ENCODE measurements at places on chromosomes 7 and 10.

DNA sequence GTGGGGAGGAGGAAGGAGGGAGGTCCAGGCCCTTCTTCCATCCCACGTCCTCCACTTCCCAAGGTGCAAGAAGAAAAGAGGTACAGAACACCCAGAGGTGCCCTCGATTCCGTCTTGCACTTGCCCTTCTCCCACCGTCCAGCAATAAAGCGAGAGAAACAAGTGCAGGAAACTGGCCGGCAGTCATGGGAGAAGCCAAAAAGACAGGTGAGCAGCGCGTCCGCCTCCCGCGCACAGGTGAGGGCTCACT lies 1.3 kb downstream of the C10orf95 start:
- DNase-seq = no peak

GRCh38 chr7:75033064-75033463 lies 40.5 kb downstream of the RCC1L start:
- DNase-seq = peak; percentile 82

DNA sequence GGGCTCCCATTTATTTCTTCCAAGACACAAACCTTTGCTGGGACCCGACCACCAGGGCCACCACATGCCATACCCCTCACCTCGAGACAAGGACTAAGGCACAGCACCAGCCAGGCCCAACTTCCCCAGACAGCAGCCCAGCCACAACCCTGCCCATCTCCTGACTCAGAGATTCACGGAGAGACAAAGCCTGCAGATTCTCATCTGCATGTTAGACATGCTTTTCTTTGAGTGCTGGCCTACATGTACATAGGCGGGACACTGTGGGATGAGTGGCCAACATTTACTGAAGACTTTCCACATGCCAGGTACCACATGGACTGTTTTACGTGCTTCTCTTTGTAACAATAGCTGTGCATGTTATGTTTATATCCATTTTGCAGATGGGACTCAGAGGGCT lies 221.3 kb upstream of the ZMIZ1 start:
- no peak for DNase-seq

- no peak for DNase-seq
Measured at GRCh38 chr10:70845816-70846215, 30.1 kb downstream of the SGPL1 start.

DNA sequence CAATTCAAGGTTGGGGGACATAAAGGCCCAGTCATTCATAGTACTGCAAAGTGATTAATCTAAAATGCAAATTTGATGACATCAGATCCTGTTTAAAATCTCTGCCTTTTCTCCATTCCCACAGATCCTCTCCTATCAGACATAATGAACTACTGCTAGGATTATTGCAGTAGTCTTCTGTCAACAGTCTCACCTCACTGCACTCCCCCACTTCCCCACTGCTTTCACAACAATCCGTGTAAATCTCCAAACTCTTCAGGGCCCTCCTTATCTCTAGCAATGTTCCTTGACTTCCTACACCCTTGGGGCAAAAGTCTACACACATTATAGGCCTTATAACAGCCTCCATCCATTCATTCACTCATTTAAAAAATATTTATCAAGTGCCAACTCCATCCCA lies 112.4 kb downstream of the KBTBD2 start:
- DNase-seq = no peak

- no peak for DNase-seq
Measured at GRCh38 chr10:80608706-80609105, 71.0 kb downstream of the SH2D4B start.

- no peak for DNase-seq
Measured at GRCh38 chr10:72935361-72935760, 19.2 kb downstream of the PLA2G12B start.

- DNase-seq = no peak
Measured at GRCh38 chr10:25815999-25816768, 117.8 kb upstream of the MYO3A start.

DNA sequence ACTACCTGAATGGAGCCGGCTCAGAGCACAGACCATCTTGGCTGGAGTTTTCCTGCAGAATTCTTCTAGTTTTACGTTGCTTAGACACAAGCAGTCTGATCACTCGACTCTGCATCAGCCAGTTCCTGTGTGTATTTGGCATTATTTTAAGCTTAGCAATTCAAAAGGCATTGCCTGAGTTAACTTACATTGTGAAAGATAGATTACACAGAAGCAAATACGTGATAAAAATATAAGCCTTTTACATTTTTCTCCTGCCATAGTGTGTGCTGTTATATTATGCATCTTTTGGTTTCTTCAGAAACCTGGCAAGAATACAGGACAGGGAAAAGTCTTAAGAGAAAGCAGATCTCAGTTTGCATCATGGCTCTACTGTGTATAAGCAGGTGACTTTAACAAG lies 98.1 kb downstream of the LRRC4 start:
- DNase-seq = no peak

DNA sequence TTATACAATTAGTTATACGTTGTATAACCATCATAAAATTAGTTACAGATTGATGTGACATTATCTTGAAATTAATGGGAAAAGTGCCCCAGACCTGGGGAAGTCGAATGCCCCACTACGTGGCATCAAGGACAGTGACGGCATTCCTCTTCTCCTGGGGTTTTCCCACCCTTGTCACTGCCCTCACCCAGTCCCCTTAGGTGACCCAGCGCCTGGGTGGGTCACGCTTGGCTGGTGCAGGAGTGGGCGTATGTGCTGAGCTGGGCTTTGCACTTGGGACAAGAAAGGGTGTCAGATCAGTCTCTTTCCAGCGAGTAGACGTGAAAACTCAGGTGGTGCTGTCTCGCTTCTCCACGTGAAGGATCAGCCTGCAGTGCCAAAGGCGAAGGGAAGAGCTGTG lies 7.6 kb downstream of the FOXK1 start:
- no peak for DNase-seq

- no peak for DNase-seq
Measured at GRCh38 chr10:10346390-10347150, 671.1 kb upstream of the CELF2 start.

GRCh38 chr10:79186486-79187120 lies 117.8 kb downstream of the ZMIZ1 start:
- no peak for DNase-seq

DNA sequence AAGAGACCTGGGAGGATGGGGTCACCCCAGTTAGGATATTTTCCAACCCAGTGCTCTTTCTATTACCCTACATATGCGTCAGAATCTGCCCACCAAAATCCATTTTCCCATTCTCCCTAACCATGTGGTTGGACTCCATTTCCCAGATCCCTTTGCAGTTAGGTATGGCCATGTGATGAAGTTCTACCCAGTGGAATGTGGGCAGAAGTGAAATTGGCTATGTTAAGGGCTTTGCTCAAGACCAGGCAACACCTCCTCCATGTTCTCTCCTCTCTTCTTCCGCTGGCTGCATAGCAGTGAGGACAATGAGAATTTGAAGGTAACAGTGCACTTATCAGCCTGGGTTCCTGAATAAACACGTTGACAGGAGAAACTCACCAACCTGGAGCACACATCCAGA lies 111.3 kb downstream of the CABCOCO1 start:
- no peak for DNase-seq

DNA sequence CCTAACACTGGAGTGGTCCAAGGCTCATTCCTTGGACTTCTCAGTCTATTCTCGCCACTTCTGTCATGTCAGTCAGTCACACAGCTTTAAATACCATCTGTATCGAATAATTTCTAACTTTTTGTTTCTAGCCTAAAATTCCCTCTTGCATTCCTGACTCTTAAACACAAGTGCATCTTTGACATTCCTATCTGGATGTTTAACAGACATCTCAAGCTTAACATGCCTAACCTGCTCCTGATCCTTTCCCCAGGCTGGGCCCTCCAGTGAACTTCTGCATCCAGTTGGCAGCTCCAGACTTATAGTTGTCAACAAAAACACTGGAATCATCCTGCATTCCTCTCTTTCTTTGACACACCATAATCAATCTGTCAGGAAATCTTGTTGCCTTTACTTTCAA lies 4.5 kb upstream of the ABCB4 start:
- DNase-seq = no peak

- no peak for DNase-seq
Measured at GRCh38 chr10:13944823-13945222, 358.1 kb downstream of the PRPF18 start.

GRCh38 chr10:4633776-4634175 lies 192.2 kb upstream of the AKR1E2 start:
- DNase-seq = no peak

- DNase-seq = no peak
Measured at GRCh38 chr7:71793251-71793650, 618.9 kb downstream of the CALN1 start.

- no peak for DNase-seq
Measured at GRCh38 chr7:99622596-99622995, 5.8 kb downstream of the ZSCAN25 start.

GRCh38 chr7:73770002-73770859 lies at the start of gene CLDN3:
CLDN3 (minus strand) TSS chr7:73770270; CDS start chr7:73770049, 221 bp downstream.
- DNase-seq = peak; percentile 94

DNA sequence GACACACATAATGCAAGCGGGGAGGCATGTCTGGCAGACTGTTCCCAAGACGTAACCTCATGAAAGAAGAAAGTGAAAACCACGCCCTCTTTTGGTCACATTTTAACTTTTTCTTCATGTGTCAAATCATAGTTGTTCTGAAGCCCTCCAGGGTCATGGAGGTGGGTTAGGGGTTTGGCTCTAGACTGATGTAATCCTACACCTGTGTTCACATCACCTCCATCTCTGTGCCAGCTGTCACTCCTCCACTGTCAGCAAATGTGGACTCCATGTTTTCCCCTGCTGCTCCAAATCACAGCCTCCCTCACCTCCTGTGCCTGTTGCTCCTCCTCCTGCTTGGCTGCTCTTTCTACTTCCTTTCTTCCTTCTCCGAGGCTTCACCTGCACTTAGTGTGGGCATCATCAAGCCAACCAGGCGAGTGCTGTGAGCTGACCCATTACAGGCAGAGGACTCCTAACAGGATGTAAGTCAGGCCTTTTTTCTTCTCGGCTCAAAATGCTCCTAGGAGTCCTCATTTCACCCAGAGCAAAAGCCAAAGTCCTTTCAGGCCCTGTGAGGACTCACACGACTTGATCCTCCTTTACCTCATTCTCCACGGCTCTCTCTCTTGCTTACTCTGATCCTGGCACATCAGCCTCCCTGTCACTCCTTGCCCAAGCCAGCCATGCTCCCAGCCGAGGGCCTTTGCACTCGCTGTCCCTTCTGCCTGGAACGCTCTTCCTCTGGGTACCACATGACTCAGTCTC lies 66.4 kb upstream of the IFRD1 start:
- peak; percentile 76 for DNase-seq

DNA sequence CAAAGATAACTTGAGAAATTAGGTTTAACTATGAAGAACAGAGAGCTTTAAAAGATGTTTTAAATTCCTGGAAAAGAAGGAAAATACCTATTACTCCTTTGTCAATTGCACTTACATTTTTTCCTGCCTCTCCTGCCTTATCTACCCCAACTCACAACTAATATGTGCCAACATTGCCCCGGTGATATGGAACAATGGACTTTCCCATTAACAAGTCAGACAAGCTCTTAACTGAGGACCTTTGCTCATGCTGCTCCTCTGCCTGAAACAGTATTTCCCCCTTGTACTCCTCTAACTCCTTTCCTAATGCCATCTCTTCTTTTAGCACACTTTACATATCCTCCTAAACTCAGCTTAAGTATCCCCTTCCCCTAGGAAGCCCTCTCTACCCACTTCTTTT lies 4.8 kb upstream of the ACTA2 start:
- no peak for DNase-seq

DNA sequence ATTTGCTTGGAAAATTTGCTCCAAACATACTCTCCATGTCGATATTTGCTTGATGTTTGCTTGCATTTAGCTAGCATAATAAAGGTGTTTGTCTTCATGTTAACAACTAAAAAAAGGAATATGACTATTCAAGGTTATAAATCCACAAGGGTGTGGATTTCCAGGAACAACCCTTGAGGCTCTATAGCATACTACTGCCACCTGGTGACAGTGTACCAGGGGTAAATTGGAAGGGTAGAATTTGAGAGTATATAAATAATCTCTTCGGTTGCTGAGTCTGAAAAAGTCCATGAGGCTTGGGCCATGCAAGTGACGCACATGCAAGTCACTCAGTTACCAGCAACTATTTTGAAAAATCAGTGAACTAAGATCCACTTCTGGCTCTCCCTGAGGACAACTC lies 68.4 kb downstream of the SLIT1 start:
- DNase-seq = peak; percentile 44

- no peak for DNase-seq
Measured at GRCh38 chr10:110175406-110175805, 32.0 kb upstream of the MXI1 start.

DNA sequence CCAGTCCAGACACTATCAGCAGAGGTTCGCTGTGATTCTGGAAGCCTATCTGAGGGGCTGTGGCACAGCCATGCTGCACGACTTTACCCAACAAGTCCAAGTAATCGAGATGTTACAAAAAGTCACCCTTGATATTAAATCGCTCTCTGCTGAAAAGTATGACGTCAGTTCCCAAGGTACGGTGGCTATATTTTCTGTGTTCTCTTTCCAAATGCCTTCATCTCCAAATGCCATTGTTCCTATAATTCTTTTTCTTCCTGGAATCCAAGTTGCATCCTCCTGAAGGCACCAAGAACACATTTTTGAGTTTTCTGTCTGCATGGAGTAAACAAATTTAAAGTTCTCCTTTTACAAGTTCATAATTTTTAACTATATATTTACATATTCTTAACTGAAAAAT lies 7.7 kb downstream of the PIK3CG start:
- DNase-seq = no peak

DNA sequence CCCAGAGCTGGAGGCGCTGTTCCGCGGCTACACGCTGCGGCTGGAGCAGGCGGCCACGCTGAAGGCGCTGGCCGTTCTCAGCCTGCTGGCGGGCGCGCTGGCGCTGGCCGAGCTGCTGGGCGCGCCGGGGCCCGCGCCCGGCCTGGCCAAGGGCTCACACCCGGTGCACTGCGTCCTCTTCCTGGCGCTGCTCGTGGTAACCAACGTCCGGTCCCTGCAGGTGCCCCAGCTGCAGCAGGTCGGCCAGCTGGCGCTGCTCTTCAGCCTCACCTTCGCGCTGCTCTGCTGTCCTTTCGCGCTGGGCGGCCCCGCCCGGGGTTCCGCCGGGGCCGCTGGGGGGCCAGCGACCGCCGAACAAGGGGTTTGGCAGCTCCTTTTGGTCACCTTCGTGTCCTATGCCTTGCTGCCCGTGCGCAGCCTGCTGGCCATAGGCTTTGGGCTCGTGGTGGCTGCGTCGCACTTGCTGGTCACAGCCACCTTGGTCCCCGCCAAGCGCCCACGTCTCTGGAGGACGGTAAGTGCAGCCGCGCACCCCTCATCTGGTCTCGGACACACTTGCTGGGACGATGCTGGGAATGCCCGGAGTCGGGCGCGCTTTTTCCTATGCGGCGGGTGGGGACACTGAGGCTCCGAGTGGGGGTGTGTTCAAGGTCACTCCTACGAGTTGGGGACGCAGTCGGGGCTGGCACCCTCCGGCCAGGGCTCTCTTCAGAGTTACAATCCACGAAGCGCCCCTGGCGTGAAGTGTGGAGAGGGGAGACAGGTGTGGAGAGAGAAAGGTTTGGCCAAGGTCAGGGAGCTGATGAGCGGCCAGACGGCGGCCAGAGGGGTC lies 717 bp downstream of the ADCY1 start:
- peak; percentile 81 for DNase-seq

DNA sequence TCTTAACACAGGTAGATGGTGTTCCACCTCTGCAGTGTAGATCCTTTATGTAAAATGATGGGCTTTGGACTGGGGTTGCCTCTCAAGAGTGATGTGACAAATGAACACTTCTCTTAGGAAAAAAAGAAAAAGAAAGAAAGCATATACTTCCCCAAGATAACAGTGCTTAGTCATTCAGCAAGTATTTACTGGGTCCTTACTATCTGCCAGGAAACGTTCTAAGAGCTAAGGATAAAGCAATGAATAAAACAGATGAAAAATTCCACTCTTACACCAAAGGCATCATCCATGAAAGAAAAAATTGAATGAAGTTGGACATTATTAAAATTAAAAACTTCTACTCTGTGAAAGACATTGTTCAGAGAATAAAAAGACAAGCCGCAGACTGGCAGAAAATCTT lies 177.3 kb downstream of the C7orf25 start:
- DNase-seq = no peak

All from GM23338 (cell line).